Astrocyte (in vitro differentiated cells and primary cell): ENCODE measurements at places on chromosomes 6 and 20.

- DNase-seq: no peak
Observed at GRCh38 chr20:63765902-63766301, 26.3 kb downstream of the SLC2A4RG start.

- DNase-seq: no peak
Observed at GRCh38 chr6:17161076-17161475, 59.2 kb downstream of the STMND1 start.

- no peak for DNase-seq
Observed at GRCh38 chr6:75124983-75125382, 80.9 kb downstream of the COL12A1 start.

DNA sequence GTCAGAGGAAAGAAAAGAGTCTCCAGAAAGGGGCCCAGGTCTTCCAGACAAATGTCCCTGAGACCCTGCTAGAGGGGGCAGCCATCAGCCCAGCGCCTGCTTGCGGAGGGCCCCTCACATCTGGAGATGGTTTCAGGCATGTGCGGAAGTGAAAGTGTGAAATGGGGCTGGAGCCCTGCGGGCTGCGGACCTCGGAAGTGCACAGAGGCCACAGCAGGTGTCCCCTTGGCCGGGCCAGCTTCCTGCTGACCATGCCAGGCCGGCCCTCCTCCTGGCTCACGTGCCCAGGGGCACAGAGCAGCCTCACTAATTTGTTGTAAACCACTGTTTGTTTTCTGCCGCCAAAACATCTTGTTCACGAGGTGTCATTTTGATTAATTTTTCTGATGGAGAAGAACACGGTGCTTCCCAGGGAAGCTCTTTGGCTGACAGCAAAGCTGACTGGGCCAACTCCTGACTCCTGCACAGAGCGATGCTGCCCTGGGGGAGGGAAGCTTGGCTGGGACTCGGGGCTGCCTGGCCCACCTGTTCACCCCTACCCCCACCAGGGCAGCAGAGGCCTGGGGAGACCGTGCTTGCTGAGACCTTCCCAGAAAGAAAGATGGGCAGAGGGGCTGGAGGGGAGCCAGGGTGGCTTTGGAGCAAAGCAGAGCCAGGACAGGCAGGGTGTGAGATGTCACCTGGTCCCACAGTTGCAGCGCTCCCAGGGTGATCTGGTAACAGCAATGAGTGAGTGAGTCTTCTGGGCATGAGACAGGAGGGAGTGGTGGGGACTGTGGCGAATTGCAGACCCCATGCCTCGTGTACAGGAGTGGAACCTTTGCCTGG, 54.2 kb downstream of the BCAS4 start:
- DNase-seq: no peak

GRCh38 chr6:42742116-42742894, 3.6 kb downstream of the TBCC start:
- peak; percentile 81 for DNase-seq

DNA sequence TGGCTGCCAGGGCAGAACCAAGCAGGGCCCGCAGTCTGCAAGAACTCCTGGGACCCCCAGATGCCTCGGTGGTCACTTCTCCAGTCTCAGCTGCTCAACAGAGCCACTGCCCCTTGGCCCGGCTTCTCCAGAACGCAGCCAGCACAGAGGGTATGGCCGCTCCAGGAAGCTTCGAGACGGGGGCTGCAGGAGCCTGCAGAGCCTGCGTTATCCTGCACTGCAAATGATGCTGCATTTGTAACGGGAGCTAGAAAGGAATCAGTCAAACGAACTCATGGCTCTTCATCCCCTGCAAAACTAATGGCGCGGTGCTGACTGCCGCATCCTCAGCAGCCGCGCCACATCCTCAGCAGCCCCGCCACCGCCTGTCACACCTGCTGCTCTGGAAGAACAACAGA, 254.9 kb downstream of the TAF4 start:
- no peak for DNase-seq

DNA sequence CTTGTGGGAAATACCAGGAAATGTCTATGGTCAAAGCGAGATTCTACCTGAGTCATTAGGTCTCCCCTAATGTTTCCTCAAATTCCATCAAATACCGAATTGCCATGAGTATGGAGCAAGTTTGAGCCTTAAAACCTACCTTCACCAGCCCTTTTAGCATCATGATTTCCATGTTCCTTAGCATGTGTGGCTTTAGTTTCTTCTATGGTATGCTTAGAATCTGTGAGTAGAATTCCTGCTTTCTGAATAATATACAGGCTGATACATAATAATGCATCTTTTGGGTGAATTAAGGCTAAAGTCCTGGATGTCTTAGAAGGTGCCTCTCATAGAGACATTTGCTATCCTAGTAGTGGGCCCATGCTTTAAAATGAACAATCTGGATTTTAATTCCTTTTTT, 32.0 kb downstream of the TSPYL4 start:
- no peak for DNase-seq

DNA sequence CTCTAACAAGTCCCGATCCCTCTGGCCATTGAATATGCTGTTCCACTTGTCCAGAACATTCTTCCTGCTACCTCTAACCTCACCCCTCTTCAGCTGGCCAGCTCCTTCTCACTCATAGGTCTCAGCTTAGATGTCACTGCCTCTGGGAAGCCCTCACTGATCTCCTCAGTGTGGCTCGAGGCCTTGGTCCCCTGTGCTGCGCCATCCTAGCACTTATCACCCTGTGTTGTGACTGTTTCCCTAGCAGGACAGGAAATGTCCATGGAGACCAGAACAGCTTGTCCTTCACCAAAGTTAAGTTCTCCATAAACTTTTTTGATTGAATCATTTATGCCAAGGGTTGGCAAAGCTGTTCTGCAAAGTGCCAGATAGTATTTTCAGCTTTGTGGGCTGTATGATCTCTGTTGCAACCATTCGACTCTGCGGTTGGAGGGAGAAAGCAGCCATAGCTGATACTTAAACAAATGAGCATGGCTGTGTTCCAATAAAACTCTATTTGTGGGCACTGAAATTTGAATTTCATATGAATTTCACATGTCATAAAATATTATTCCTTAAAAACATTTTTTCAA, 6.5 kb upstream of the BNIP5 start:
- DNase-seq: no peak

DNA sequence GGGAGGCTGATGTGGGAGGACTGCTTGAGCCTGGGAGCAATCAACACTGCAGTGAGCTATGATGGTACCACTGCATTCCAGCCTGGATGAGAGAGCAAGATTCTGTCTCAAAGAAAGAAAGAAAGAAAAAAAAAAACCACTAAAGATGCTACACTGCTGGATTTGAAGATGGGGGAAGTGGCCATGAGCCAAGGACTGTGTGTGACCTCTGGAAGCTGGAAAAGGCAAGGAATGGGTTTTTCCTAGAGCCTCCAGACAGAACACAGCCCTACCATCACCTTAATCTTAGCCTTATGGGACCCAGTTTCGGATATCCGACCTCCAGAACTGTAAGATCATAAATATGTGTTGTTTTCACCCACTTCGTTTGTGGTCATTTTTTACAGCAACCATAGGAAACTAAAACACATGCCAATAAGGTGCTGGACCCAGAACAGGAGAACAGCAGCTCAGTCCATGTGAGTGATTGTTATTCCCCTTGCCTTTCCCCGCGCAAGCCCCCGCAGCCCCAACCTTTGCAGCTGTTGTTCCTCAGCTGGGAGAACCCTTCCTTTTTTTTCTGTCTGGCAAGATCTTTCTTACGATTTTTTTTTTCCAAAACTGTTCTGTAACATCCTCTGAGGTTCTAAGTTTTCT, 11.1 kb upstream of the VAPB start:
- no peak for DNase-seq

- DNase-seq: no peak
Observed at GRCh38 chr20:53226826-53227225, 254.7 kb downstream of the TSHZ2 start.

- peak; percentile 37 for DNase-seq
Observed at GRCh38 chr20:20731945-20732296, 19.5 kb upstream of the RALGAPA2 start.

DNA sequence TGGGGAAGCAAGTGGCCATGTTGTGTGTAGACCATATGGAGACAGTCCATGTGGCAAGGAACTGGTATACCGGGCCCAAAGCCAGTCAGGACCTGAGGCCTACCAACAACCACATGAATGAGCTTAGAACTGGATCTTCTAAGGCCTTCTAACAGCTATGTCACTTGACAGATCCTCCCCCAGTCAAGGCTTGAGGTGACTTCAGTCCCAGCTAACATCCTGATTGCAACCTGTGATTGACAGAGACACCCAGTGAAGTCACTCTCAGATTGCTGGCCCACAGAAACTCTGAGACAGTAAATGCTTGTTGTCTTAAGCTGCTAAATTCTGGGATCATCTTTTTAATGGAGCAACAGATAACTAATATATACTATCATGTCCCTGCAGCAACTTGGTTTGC, 32.9 kb downstream of the AHI1 start:
- DNase-seq: no peak

DNA sequence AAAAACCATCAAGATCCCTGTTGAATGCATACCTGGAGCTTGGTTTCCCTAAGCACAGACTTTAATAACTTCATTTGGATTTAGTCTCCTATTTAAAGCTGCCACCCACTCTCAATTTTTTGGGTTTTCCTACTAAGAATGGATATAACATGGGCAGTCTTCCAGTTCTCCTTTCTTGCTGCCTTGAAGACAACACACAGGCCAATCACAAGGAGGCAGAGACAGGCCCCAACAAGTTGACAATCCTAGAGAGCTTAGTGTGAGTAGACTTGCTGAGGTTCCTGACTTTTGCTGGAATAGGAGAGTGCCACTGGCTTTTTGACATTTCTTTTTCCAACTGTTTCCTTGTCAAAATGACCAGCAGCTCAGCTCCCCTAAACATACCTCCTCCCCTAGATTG, 112.3 kb upstream of the ESR1 start:
- DNase-seq: no peak

- no peak for DNase-seq
Observed at GRCh38 chr6:106143665-106144064, 57.5 kb downstream of the PRDM1 start.

DNA sequence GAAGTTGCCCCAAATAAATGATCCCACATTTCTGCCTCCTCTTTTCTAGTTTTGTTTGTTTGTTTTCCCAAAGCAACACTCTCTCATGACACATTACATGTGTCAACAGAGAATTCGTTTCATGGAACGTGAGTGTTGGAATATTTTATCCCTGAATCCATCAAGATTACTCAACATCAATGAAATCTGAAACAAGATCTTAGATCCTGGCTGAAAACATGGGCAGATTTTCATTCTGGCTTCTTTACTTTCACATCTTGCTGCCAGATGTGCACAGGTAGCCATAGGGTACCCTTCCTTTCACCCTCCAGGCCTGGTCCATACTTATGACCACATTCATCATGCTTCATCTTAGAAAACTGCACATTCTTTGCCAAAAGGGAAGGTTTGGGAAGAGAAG, 347.0 kb downstream of the DOK5 start:
- no peak for DNase-seq

DNA sequence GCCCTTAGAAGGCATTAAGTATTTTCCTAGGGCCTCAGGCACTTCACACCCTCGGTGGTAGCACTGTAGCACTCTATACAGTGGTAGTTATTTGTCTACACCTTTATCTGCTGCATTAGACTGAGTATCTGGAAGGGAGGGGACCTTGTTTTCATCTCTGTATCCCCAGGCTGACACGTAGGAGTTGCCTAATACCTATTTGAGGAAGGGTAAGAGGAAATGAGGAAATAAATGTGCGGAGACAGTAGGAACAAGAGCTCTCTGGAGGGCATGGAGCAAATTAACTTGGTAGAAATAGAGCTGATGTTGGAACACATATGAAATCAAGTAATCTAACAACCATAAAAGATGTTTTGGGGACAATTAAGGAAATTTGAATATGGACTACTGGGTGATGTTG, 3.9 kb downstream of the CNPY3 start:
- no peak for DNase-seq

DNA sequence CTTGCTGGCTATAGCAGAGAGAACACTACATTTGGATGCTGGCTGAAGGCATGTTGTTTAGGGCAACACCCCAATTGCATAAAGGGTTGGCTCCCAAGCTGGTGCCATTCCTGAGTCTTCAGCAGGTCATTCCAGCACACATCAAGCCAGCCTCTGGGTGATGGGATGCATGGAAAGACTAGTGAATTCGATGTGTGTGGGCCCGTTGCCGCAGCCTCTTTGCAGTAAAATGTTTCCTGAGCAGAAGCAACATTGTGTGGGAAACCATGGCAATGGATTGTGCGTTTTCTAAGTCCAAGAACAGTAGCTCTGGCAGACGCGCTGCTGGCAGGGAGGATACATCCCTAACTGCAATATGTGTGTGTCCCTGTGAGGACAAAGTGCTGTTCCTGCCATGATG, 142.4 kb upstream of the SLC24A3 start:
- no peak for DNase-seq

GRCh38 chr6:44110005-44110676, 17.1 kb downstream of the MRPL14 start:
- no peak for DNase-seq

DNA sequence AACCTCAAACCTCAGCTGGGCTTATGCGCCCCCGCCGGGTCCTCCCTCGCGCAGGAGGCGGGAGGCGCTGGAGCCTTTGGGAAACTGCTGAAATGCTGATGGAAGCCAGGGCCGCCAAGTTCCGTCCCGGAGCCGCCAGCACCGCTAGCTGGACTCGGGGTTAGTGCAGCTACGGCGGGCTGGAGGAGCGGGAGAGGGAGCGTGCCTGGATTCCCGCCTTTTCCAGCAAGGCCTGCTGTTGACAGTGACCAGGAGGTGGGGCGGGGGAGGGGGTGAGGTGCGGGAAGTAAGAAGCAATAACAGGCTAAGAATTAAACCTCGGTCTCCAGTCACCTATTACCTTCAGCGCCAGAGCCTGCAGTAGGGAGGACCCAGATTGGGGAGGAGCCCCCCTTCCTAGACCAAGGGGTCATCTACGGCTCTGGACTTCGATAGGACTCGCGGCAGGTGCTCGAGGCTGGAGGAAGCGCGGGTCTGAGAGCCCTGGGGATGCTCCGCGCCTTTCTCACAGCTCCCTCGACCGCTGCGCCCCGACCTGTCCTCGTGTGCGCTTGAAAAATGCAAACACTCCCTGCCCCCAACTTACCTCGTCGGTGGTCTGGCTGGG, 20.5 kb downstream of the COL9A1 start:
- DNase-seq: no peak

DNA sequence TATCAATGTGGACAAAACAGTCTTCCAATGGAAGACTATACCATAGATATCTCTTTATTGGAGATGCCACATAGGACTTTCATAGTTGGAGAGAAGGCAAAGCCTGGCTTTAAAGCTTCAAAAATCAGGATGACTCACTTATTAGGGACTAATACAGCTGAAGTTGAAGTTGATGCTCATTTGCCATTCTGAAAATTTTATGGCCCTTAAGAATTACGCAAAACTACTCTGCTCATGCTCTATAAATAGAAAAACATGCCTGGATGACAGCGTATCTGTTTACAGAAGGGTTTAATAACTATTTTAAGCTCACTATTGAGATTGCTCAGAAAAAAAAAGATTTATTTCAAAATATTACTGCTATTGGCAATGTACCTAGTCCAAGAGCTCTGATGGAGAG, 155.5 kb upstream of the DST start:
- DNase-seq: peak; percentile 63

DNA sequence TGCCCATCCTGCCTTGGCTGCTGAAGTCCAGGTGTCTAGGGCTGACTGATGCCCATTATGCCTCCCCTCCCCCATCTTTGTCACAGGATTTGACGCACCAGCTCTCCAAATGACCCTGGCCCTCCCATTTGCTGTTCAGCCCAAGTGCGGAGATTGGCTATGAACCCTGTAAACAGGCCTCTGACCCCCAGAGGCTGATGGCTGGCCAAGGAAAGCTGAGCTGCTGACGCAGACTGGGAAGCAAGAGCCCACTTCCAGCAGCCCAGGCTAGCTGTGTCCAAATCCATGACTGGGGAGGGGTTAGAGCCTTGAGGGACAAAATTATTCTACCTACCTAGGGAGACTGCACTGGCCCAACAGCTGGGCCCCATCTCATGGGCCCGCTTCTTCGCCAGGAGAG, 797 bp upstream of the GNRH2 start:
- DNase-seq: no peak
